ENCODE measurements at places on chromosomes 2 and 18. TPM values are rescaled to one million over a fixed set of nuclear protein-coding genes. Genes with fewer than 3 reads are reported as not detected.

DNA sequence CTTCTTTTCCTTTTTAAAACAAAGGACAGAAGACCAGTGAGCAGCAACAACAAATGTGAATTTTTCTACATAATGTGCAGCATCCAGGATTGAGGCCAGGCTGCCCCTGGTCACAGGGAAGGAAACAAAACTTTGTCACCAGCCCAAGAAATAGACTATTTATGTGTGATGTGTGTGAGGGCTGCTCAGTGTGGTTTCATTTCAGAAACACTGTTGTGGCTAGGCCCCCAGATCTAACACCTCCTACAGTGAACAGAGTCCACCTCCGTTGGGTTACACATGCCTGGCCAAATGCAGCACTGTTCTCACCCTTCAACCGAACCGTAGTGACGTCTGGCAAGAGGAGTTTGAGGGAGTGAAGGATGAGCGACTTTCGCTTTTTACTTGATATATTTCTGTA, 146.3 kb upstream of the RIOK3 start:
- no peak for DNase-seq

- no peak for DNase-seq
Observed at GRCh38 chr2:177036747-177037146, 175.8 kb upstream of the HNRNPA3 start.

MARCHF4 gene
- total RNA-seq: 0.05 TPM

CNPPD1 gene
- 23.0 TPM for total RNA-seq

LTBP1 gene
- 175 TPM for total RNA-seq

- DNase-seq: no peak
Observed at GRCh38 chr2:95674186-95674585, 82.4 kb downstream of the TRIM43 start.

DNA sequence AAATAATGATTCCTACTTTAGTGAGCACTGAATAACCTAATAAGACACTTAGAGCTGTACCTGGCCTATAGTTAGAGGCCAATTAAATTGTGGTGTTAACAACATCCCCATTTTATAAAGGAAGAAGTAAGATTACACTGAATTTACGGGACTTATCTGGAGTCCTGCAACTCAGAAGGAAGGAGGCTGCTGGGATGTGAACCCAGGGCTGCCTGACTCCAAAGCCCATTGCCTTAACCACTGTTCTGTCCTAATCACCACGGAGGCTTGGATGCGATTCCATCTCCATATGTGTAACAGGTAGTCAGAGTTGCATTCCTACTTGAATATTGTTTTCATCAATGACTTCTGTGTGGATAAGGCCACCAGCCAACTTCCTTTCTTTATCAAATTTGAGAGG, 168.9 kb downstream of the SOCS6 start:
- DNase-seq: no peak

GRCh38 chr18:79640064-79640672, 39.4 kb upstream of the CTDP1 start:
- DNase-seq: no peak

GRCh38 chr2:17589406-17590035, 49.0 kb downstream of the VSNL1 start:
- DNase-seq: no peak

SUPT7L gene
- 28.2 TPM for total RNA-seq

DNA sequence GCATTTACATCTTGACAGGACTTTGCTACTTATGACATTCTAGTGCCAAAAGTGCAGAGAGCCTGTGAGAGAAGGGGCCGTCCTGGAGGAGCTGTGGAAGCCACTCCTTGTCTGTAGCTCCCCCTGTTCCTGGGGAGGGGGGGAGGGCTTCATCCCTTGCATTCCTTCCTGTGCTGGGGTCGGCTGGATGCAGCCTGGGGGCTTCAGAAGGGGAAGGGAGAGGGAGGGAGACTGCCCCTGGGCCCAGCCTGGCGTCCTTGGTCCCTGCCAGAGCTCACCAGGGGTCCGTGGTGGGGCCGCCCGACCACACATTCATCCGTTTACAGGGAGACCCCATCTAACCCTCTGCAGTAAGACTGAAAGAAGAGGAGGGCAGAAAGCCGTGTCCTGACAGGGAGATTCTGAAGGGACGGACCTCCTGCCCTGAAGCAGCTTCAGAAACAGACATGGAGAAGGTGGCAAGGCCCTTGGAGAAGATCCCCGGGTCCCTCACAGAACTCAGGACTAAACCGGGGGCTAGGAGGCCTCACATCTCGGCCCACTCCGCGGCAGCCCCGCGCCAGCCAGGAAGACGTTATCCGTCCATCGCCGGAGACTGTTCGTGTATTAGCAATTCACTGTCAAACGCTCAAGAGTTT, 258.3 kb upstream of the SALL3 start:
- no peak for DNase-seq

DNA sequence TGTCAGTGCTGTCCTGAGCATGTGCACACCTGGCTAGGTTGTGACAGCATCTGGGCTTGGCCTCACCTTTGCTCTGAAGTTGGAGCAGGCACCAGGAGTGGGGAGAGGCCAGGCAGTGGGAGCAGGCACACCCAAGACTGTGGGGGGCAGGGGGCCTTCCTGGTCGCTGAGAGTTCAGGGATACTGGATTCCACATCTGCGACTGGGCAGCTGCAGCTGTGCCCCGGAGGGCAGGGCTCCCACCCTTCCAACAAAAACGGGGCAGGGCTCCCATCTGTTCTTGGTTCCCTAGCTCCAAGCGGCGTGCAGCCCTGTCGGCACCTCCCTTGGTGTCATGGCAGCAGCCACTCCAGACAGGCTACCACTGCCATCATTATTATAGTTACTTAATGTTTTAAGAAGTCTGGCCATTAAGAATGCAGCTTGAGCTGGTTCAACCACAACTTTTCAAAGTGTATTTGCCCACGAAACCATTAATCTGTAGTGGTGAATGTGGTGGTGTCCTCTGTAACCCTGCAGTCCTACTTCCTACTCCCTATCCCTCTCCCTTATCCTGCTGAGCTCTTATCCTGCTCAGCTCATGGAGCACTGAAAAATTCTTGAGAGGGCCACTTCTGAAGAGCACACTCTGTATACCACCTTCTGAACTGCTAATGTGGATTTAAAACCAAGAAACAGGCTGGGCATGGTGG, 48.0 kb upstream of the RAB1A start:
- no peak for DNase-seq

DTNB gene
- total RNA-seq: 14.0 TPM

DNA sequence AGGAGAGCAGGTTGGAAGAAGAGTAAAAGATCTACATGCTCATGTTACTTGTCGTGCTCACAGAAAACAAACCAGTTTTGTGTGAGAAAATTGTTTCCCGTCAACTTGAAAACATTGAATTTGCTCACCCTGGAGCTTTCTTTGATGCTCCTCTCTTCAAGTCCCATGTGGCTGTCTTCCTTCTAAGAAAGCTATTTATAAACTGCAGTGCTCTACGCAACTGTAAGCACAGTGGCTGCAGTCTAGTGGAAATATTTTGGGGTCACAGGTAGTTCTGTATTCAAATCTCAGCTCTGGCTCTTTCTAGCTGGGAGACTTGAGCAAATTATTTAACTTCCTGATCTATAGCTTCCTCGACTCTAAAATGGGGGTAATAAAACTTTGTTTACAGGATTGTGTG, 211.8 kb downstream of the PLCL1 start:
- DNase-seq: no peak

POTEJ gene
- total RNA-seq: not detected

DNA sequence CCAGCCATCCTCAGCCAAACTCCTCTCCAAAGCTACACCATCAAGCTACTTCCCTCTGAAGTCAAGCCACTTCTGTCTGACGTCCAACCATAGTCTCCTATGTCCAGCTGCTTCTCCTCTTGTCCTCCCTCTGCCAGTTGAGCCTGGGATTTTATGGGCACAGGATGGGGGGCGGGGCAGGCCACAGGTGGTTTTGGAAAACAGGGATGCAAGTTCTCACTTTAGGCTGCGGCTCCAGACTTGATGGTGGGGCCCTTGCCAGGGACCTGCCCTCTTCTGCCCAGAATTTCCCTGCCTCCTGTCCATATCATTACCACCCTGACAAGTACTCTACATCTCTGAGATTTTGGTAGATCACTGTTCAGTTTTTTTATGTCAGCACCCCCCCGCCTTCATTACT, 41.6 kb downstream of the TEX51 start:
- no peak for DNase-seq

DNA sequence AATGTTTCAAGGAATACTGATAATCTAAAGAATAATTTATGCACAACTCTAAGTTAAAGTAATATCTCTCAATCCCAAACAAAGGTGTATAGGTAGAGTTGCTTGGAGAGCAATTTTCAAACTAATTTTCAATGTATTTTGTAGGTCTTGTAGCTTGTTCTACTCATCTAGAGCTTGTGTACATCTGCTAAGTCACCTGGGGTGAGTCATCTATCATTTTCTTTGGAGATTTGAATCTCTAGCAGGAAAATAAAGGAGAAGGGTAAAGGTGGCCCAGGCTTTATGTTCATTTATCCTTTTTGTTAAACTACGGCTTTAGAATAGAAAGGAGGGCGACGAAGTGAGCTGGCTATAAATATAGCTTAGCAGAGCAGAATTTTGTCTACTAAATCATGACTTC, 76.8 kb upstream of the THUMPD2 start:
- no peak for DNase-seq

NEURL3 gene
- not detected for total RNA-seq

DNA sequence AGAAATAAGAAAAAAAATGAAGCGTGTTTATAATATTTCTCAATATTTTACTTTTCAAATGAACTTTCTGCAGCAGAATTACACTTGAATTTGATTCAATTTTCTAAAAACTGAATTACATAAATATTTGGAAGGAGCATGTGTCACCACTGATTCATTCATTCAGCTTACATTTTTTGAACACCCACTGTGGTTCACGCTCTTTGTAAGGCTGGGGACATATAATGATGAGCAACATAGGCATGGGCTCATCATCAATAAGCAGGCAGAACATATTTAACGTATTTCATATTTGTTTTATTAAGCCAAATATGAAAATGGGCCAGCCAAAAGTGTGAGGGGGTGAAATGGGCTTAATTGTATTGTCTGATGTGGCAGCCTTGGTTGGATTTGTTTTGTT, 209.1 kb downstream of the CTNNA2 start:
- no peak for DNase-seq

DNA sequence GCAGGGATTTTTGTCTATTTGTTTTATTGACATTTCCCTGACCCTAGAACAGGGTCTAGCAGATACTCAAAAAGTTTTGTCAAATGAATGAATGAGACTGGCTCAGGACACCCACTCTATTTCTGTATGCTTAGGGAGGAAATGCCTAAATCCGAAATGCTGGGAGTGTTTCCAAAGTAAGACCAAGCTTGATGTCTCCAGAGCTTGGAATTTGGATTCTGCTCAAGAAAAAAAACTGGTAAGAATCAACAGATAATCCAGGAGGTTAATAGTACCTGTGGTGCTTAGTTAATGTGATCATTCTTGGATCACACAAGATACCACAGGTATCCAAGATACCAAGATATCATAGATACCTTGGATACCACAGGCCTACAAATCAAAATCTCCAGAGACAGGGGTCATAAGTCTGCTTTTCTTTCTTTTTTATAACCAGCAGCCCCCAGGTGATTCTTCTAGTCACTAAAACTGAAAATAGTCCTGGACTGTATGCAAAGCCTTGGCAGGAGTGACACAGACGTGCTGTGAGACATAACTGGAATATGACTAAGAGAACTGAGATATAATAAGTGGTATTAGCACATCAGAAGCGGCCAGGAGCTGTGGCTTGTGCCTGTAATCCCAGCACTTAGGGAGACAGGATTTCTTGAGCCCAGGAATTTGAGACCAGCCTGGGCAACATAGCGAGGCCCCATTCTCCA, 39.9 kb upstream of the SP3 start:
- no peak for DNase-seq

DNA sequence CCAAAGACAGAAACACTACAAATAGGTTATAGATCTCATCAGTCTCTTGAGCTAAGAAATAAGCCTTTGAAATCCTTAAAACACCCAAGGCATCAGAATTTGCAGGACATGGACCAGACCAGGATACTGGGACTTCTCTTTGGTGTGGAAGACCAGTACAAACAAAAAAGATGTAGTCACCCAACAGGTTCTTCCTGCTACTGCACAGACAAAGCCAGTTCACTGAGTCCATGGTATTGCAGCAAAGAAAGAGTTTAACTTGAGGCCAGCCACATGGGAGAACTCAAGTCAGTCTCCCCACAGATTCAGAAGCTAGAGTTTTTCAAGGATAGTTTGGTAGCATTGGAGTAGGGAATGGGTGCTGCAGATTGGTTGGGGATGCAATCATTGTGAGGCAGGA, 169.6 kb upstream of the NDUFV2 start:
- no peak for DNase-seq

GALR1 gene
- 1.1 TPM for total RNA-seq

DNA sequence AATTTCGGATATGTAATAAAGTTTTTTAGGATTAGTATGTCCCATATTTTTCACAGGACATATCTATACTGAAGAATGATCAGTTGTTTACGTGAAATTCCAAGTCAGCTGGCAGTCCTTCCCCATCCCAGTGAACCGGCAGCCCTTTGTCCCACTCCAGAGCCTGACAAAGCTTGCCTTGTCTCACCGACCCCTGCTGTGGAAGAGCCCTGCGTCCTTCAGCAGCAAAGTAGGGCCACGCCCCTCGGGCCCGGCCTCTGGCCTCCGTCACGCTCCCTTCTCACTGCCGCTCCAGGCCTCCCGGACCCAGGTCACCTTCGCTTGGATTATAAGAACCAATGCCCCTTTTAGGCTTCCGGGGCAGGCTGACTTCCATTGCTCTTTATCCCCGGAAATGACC, 89.8 kb upstream of the TGIF1 start:
- no peak for DNase-seq

DNA sequence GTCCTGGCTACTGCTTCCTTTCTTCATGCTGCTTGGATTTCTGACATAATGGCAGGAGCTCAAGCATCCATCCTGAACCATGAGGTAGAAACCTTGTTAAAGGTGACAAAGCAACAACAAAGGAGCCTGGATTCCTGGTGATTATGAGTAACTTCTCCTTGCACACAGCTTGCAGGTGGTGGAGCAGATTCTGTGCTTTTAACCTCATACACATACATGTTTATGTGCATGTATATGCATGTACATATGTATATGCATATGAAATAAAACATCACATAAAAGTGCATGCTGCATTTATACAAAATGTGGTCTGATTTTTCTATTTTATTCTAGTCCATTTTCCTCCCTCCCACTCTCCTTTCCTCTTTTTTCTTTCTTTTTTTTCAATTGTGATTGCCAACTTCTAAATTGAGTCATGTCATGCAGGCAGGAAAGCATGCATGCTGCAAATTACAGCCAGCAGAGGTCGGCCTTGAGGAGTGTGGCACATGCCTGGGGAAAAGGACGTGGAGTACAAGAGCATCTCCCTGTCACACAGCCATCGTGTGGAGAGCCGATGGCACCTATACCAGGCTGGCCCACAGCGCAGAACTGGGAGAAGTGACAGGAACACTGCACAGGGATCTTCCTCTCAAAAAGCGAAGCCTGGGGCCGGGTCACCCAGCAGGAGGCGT, 17.9 kb downstream of the LCT start:
- no peak for DNase-seq

CDH7 gene
- 5.6 TPM for total RNA-seq

- DNase-seq: no peak
Observed at GRCh38 chr18:76374330-76375281, 120.4 kb downstream of the ZNF516 start.

DNA sequence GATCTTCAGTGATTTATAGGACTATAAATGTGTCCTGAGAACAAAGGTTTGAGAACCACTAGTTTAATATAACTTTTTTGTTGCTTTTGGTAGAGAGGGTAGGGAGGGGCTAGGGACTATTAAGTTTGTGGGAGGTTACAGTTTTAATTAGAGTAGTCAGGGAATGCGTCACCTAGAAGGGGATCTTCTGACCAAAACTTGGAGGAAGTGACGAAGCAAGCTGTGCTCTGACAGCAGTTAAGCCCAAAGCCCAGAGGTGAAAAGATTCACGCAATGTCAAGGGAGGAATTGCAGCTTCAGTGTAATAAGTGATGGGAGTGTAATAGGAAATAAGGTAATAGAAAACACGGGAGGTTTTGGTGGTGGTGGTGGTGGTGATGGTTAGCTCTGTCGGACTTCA, 8.1 kb downstream of the TDRD15 start:
- no peak for DNase-seq

Data from urinary bladder (tissue), 4 donors.